Pulmonary artery endothelial cell (primary cell): ENCODE measurements at places on chromosomes 4 and X. TPM values are rescaled to one million over a fixed set of nuclear protein-coding genes. Genes with fewer than 3 reads are reported as not detected.

DNA sequence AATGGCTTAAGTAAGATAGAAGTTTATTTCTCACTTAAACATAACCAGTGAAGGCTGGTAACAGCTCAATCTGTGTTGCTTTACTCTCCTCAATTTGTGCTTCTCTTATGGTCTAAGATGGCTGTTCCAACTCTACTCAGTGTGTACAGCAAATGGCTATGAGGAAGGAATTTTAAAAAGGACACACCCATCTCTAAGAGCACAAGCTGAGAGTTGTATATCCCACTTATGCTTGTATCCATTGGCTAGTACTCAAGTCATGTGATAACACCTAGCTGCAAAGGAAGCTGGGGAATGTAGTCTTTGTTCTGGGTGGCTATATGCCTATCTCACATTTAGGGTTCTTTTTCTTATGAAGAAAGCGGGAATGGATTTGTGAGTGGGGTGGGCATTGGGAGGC lies 63.3 kb downstream of the GPAT3 start:
- no peak for DNase-seq

- peak; percentile 2 for DNase-seq
These were observed 108.4 kb downstream of the LINC00632 start for GRCh38 chrX:140817943-140818342.

GRCh38 chr4:185532293-185532692 lies 3.0 kb downstream of the PDLIM3 start:
- no peak for DNase-seq

The SHROOM3 gene
- total RNA-seq: 3.3 and 8.1 TPM in 2 replicates

GRCh38 chr4:95596676-95597075 lies 47.9 kb upstream of the UNC5C start:
- DNase-seq: no peak

GRCh38 chr4:44725726-44726037 lies 674 bp downstream of the GNPDA2 start:
- no peak for DNase-seq

GRCh38 chr4:107255596-107255995 lies 219.5 kb upstream of the DKK2 start:
- no peak for DNase-seq

DNA sequence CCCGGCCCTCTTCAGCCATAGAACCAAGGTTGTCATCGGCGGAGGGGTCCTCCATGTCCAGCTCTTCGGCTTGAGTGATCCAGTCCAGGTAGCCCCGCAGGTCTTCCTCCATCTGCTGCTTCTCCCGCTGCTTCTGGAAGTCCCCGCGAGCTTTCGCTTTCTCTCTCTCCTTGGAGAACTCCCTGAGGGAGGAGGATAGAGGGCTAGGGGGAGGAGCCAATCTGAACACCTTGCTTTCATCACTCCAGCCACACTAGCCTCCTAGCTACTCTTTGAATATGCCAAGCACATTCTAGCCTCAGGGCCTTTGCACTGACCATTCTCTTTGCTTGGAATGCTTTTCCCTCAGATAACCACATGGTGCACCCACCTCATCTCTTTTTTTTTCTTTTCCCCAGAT lies 6.2 kb downstream of the CACNA1F start:
- no peak for DNase-seq

GRCh38 chr4:23169608-23170311 lies 477.0 kb downstream of the GBA3 start:
- no peak for DNase-seq

DNA sequence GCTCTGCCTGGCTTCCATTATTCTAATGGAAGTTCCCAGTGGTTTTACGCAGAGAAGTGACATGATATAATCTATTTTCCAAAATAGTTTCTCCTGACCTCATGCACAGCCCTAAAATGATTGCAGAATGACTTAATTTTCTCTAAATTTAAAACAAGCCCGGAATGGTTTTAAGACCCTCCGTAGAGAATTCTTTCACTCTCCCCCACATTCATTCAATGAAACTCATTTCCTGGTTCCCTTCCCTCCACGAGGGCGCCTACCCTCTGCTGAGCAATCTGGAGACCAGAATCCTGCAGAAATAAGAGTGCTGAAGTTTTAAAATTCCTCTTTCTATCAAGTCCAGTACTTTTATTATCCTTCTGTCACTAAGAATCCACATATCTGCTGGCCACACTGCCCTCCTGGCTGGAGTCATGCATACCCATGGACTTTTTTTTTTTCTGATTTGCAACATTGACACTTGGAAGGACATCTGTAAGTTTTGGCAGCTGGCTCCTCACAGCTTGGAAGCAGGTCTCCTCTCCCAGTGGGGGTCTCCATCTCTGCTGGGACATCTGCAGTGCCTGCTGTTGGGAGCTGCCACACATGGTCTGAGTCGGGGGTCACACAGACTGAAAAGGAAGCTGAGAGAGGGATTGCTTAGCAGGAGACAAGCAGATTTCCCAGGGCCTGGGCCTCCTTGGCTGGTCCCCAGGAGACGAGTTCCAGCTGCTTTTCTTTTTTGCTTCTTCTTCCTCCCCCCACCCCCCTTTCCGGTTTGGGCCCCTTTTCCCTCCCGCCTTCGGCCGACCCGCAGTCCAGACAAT lies 86.1 kb downstream of the SOWAHB start:
- DNase-seq: no peak

The MSL3 gene
- 50.7 and 54.8 TPM in 2 replicates for total RNA-seq

DNA sequence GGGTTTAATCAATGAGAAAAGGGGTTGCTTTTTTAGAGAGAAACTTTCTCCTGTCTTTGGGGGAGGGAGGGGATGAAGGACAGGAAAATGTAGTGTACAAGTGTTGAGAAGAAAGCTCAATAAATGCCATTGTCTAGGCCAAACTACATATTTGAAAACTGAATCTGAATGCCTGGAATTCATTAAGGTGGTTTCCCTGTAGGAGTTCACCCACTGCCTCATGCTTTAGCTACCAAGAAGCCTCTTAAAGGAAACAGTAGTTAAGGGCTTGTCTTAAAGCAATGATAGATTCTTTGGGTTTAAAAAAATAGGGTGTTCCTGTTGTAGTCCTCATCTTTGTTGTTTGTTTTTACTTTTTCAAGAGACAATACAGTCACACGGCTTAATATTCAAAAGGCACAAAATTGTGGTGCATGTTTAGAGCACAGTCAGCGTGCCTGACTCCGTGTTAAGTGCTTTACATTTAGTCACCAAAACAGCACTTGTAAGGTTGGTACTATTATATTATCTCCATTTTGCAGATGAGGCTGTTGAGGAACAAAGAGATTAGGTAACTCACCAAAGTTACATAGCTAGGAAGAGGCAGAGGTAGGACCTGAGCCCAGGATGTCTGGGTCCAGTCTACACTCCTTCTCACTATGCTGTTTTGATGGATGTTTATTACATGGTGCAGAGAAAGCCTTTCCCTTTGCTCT lies 46.0 kb downstream of the FNIP2 start:
- no peak for DNase-seq

The FATE1 gene
- not detected in 2 replicates for total RNA-seq

The FSTL5 gene
- total RNA-seq: under 0.01 TPM in 1 of 2 replicates, not detected in the other

DNA sequence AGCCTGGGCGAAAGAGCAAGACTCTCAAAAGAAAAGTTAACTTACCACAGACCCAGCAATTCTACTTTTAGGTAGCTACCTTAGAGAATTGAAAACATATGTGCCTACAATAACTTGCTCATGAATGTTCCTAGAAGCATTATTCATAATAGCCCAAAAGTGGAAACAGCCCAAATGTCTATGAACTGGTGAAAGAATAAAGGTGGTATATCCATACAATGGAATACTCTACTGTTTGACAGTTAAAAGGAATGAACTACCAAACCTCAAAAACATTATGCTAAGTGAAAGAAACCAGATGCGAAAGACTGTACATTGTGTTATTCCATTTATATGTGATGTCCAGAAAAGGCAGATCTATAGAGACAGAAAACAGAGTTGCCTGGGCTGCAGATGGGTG lies 131.4 kb downstream of the UCHL1 start:
- no peak for DNase-seq

DNA sequence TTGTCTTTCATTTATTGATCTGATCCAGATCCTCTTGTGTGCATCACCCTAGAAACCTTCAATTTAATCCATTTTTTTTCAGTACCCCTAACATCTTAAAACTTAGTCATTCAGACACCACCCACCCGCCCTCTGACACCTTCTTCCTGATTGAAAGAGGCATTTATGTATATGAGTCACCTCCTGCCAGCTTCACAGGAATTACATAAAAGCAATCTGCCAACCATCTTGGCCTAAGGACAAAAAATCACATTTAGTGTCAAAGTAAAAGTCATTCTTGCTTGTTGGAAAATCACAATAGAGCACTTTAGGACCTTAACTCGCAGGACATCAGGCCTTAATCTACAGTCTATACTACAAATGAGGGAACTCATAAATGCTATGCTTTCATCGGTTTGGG lies 52.1 kb downstream of the NDST3 start:
- peak; percentile 43 for DNase-seq

GRCh38 chrX:132955690-132956089 lies 2.7 kb downstream of the HS6ST2 start:
- no peak for DNase-seq

- no peak for DNase-seq
These were observed 84.0 kb upstream of the JADE1 start for GRCh38 chr4:128725405-128726055.

DNA sequence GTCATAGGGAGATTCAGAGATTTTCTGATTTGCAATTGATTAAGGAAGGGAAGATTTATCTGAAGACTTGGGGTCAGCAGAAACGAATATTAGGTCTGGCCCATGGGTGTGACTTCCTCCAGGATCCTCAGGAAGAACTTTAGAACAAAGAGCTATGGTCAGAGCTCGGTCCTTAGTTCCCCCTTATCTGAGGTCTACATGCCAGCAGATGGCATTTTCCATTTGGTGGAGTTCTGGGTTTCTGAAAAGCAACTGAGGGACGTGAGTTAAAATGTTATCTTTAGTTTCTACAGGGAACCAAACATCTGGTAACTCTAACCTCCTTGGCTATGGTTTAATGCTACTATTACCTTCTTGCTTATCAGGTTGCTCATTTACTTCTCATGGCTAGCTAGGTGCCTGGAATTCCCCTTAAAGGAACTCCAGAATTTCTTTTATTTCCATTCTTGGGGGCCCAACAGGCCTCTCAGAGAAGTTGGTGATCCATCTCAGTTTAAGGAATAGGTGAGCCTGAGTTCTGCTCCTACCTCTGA lies 40.7 kb downstream of the KLF3 start:
- DNase-seq: no peak

The LRCH2 gene
- total RNA-seq: 3.4 and 3.9 TPM in 2 replicates

DNA sequence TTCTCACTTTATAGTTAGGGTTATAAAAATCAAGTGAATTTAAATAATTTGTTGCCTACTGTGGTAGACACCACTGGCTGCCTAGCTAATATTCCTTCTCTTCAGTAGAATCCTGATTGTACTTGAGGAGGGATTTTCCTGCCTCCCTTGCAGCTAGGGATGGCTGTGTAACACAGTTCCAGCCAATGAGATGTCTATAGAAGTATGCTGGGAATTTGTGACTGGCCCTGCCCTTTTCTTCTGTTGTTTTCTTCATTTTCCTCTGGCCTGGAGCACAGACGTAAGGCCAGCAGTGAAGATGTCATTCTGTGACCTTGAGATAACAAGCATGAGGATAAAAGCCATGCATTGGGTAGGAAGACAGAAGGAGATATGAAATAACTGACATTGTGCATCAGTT lies 145.1 kb downstream of the MGST2 start:
- no peak for DNase-seq

DNA sequence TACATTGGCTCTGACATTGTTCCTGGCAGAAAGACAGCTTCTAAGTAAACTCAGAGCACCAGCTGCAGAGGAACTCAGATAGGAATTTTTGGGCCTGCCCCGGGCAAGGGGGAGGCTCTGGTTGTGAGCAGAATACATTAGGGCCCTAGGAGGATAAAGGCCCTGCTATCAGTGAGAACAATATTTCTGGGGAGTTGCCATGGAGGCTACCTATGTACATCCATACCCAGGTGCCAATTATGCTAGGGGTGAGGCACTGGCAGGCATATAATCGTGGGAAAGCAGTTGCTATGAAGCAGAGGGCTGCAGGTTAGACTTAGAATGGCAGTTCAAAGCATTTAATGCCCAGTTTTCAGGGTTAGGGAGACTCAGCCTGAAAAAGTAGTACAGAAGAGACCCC lies 273.5 kb upstream of the EDA2R start:
- no peak for DNase-seq

DNA sequence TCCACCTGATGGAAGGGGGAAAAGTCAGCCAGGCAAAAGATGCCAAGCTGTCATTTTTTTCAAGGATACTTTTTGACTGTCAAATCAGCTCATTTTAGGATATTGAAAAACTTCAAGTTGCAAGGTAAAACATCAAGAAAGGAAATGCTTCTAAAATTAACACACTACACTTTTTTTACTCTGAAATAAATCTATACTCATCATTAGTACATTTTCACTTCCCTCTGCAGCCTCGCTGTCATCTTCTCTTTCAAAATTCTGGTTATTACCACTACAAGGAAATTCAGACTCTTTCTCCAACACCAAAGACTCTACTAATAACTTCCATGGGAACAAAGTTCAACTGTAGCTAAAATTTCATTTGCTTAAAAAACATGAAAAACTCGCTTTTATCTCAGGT lies 41.6 kb downstream of the APBB2 start:
- DNase-seq: no peak
